ENCODE measurements at places on chromosomes 6 and 20. TPM values are rescaled to one million over a fixed set of nuclear protein-coding genes. Genes with fewer than 3 reads are reported as not detected.

The RAET1G gene
- 28.8 TPM for total RNA-seq

The ZC2HC1B gene
- total RNA-seq: not detected

The PRICKLE4 gene
- 1.7 TPM for total RNA-seq

The RRAGD gene
- total RNA-seq: 8.0 TPM

The CCN5 gene
- not detected for total RNA-seq

The PLTP gene
- total RNA-seq: 17.7 TPM

The ADGB gene
- total RNA-seq: not detected

The DBNDD2 gene
- total RNA-seq: 13.9 TPM

The NCR2 gene
- total RNA-seq: not detected

The HCK gene
- not detected for total RNA-seq

The TRDN gene
- total RNA-seq: not detected

The FAM162B gene
- not detected for total RNA-seq

The LY86 gene
- not detected for total RNA-seq

The MLN gene
- not detected for total RNA-seq

The SAPCD1 gene
- total RNA-seq: 3.2 TPM

The STK38 gene
- total RNA-seq: 23.2 TPM

The ARHGAP40 gene
- 1.8 TPM for total RNA-seq

The TUBB2B gene
- total RNA-seq: 31.8 TPM

The HLA-DRB5 gene
- not detected for total RNA-seq

The CLPSL2 gene
- total RNA-seq: not detected

The DEFB124 gene
- not detected for total RNA-seq

The FAM184A gene
- total RNA-seq: 0.17 TPM

The ASIP gene
- total RNA-seq: not detected

The ABHD12 gene
- 21.2 TPM for total RNA-seq

The OR2J2 gene
- total RNA-seq: not detected

The XKR7 gene
- not detected for total RNA-seq

The HLA-DOB gene
- total RNA-seq: 3.8 TPM

The ADAM33 gene
- total RNA-seq: 0.33 TPM

The FGD2 gene
- not detected for total RNA-seq

The RAD21L1 gene
- not detected for total RNA-seq

The STX16 gene
- total RNA-seq: 34.7 TPM

The VIP gene
- not detected for total RNA-seq

The PPP1R14C gene
- total RNA-seq: 46.8 TPM

The SOX18 gene
- 0.16 TPM for total RNA-seq

The MACROD2 gene
- 1.4 TPM for total RNA-seq

The VNN1 gene
- total RNA-seq: under 0.01 TPM

The TRIM10 gene
- not detected for total RNA-seq

The JPH2 gene
- 14.2 TPM for total RNA-seq

The TNXB gene
- total RNA-seq: 0.17 TPM

The PDE10A gene
- total RNA-seq: not detected

The HSD17B8 gene
- 16.0 TPM for total RNA-seq

The SLC25A27 gene
- 18.1 TPM for total RNA-seq

The TTLL9 gene
- total RNA-seq: 0.21 TPM

The ADGRF4 gene
- 9.9 TPM for total RNA-seq

The CDH22 gene
- total RNA-seq: not detected

Data from mammary epithelial cell (primary cell).